ENCODE measurements at places on chromosomes 7 and 10. TPM values are rescaled to one million over a fixed set of nuclear protein-coding genes. Genes with fewer than 3 reads are reported as not detected.
A peak's percentile ranks its signal among the peaks of the same experiment; 100 is the strongest.

DNA sequence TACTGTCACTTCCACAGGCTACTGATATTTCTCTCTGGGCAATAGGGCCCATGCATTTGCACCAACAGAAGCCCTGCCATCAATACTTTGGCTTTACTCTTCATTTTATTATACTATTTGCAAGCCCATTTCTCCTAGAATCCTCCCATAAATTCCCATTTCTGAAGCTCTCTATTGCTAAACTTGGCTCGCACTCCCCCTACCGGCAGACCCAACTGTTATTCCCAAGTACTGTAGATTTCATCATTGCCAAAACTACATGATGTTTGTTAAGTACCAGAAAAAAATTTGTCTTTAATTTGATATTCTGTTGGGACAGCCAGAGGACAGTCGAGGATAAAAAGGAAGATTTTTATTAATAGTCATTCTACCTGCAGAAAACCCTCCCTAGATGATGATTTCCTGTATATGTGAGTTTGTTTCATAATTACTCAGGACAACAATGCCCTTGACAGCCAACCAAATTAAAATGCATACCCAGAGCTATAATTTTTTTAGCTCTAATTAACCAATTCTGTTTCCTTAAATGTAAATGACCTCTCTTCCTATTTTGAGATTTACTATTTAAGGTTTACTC lies 298.6 kb downstream of the REEP3 start:
- DNase-seq = peak; percentile 32

The GRID1 gene
- polyA plus RNA-seq = 1.6 TPM

- no peak for DNase-seq
Observed at GRCh38 chr10:77289027-77289501, 348.5 kb downstream of the KCNMA1 start.

GRCh38 chr10:43013065-43013464 lies 63.8 kb upstream of the RET start:
- no peak for DNase-seq

DNA sequence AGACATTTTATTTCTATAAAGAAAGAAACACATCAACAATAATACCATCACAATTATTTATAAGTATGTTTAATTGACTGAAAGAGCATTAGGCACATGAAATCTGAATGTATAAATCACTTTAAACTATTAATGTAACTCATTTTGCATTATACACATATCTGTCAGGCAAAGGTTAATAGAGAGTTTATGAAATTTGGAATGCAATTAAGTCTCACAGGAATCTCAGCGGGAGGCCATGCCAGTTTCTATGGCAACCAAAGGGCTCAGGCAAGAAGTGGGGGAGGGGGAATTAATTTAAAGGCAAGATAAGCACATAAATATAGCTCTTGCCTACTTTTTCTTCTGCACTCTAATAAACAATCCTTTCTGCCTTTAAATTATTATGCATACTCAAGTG lies 152.6 kb downstream of the SLC16A9 start:
- DNase-seq = no peak

- DNase-seq = no peak
Observed at GRCh38 chr10:85916994-85917573, 449.5 kb downstream of the GRID1 start.

DNA sequence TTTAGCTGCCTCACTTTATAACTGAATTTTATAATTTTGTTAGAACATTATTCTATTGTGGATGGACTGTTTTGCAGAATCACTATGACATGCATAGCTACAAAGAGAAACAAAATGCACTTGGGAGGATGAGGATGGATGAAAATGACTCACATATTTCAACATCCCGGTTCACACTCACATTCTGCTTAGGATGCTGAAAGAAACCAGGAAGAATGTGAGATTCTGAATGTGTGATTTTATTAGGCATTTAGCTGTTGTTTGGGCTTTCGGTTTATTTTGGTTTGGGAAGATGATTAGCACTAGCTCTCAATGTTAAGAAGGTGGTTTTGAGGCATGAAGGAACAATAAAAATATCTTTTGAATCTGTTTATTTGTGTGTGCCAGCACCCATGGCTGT lies 235.5 kb downstream of the SEMA3E start:
- DNase-seq = no peak

Measured in left renal pelvis (tissue), 4 donors.